Cardiac fibroblast (primary cell): ENCODE measurements at places on chromosomes 2 and 18.

DNA sequence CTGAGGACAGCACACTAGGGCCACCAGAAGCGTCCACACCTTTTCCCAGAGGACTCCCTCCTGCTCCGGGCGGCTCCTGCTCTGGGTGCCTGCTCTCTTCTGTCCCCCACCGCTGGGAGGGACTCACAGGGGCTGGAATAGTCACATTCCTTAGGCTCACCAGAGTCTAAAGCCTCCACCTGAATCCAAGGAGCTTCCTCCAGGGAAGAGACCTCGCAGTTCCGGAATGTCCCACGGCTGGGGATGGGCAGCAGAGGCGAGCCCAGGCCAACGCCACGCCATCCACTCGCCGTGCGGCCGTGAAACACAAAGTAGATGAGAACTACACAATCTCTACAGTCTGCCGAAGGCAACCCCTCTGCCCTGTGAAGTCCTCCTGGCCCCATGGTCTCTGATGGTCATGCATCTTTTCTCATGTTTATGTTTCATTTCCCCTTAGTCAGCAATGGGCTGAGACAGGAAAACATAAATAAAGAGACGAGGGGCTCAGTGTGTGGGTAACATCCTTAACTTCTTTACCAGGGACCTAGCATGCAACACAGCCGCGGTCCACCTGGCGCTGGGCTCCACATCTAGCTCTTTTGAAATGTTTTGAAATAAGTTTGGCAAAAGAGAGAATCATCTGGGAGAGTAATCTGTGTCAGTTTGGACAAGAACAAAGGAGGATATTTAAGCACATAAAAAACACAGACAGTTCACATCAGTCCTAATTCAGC lies 98.4 kb downstream of the PXDN start:
- DNase-seq = no peak

DNA sequence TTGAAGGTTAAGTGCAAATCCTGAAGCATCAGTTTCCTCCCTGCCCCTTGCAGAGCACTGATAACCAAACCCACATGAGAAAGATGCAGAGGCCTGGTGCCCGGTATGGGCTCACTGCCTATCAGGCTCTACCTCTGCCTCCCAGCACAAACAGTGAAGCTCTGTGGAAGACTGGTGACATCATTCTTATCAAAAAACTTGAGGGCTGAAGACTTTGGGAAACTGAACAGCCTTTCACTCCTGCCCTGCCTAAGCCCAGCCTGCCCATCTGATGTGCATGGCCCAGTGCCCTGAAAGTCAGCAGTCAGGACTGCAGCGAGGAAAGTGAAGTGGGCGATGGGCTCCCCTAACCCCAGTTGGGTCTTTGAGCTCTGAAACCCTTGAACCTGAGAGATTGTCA lies 174.8 kb upstream of the ARL4C start:
- no peak for DNase-seq

- DNase-seq = peak; percentile 19
These were observed 38.7 kb downstream of the ATP9B start for GRCh38 chr18:79107886-79108285.

GRCh38 chr18:47204908-47205522 lies 28.9 kb upstream of the IER3IP1 start:
- DNase-seq = peak; percentile 68

GRCh38 chr2:198717451-198717850 lies 740.3 kb downstream of the SATB2 start:
- DNase-seq = no peak

DNA sequence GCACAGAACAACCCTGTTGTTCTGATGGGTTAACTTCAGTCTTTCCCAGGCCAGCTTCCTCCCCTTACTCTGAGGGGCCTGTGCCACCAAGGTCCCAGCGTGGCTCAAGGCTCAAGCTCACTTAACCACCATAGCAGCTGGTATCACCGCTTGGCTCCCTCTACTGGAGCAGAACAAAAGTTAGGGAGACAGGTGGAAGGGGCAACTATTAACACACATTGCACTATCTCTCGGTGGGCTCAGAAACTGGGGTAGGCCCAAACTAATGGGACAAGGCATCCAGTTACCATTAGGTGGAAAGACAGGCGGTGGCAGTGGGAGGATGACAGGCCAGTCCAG lies 88.7 kb upstream of the ATL2 start:
- DNase-seq = peak; percentile 26

DNA sequence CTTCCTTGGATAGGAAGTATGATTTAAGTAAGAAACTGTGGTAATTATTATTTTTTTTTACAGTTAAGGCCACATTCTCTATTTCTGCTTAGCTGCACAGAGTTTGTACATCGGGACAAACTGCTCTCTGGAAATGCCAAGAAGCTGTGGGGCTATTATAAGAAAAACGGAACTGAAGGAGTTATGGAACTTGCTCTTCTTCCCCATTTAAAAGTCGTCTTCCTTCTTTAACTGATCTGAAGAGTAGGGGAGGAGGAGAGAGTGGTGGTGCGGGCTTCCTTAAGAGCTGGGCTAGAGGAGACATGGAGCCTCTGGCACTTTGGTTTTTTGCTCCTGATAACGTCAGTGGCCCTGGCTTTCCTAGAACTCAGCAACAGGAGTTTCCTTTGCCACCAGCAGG lies 54.4 kb downstream of the RAB31 start:
- no peak for DNase-seq

DNA sequence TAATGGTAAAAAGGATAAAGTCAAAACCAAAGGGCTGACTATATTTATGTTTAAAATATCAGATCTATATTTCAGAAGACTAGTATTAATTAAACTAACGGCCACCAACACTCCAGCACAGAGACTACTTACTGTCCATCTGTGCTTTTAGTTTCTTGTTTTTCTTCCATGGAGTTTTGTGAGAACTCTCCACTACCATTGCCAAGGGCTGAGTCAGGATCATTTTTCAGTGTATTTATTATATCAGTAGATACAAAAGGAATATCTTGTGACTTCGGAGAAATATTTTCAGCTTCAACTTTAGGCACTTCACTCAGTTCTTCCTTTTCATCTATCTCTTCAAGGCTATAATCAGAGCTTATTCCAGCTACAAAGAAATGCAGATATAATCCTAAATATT lies 79.1 kb upstream of the GRB14 start:
- DNase-seq = peak; percentile 15

- DNase-seq = no peak
These were observed 157.7 kb downstream of the HNMT start for GRCh38 chr2:138121666-138122661.

DNA sequence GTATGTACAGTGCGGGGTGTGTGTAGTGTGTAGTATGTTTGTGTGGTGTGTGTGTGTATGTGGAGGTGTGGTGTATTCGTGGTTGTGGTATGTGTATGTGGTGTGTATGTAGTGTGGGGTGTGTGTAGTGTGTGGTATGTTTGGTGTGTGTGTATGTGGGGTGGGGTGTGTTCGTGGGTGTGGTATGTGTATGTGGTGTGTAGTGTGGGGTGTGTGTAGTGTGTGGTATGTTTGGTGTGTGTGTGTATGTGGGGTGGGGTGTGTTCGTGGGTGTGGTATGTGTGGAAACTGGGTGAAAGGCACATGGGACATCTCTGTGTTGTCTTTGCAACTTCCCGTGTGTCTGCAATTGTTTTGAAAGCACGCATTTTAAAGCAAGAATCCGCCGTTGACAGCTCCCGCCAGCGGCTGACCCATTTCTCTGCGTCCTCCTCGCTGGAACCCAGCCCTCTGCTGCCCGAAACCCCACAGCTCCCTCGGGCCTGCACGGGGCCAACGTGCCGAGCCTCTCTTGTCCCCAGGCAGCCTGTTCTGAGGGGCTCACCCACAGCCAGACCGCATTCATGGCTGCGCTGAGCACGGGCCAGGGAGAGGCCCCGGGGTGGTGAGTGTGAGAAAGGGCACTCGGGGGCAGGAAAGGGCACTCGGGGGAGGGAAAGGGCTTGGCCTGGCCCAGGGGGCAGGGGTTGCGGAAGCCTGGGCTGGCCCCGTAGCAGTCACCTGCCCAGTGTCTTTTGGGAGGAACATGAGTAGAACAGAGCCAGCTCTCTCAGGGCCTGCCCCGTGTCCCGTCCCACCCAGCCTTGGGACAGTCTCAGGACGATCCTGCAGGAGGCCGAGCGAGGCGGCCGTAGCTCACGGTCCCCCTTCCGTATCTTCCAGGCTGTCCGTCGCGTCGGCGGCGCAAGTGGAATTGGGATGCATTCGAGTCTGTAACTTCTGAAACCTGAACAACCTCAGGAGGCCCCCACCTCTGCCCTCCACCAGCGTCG lies 61.4 kb downstream of the TWIST2 start:
- DNase-seq = peak; percentile 75

DNA sequence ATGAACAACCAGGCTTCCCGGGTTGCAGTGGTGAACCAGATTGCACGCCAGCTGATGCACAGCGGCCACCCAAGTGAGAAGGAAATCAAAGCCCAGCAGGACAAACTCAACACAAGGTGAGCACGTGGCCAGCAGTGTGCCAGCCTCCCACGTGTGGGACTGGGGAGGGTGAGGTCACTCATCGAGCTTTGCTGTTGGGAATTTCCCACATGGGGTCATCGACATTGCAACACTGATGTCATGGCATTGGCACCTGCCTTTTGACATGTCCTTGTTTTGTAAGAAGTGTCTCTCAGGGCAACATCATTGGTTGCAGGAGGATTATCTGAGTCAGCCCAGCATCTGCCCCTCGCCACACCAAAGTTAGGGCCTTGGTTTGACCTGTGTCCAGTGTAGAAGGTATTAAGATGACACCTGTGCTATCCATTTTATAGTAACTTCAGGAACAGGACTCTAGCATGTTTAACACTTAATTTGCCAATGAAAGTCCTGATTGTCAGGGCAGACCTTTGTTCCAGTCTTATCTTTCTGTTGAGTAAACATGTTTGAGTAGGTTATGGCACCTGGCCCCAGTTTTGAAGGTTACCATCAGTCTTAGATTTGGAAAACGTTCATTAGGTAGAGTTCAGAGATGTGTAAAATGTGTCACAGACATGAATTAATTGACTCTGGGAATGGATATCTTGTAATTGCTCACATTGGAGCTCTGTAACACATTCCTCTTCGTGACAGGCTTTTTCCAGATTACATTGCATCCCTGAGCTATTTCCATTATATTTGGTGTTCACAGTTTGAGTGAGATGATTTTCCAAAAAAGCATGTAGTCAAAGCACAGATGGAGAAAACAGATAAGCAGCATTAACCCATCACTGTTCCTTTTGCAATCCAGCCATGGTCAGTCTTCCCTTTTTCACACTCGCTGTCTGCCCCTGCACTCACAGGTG lies 93.3 kb upstream of the EML6 start:
- peak; percentile 97 for DNase-seq

- no peak for DNase-seq
These were observed 33.0 kb downstream of the CRACDL start for GRCh38 chr2:98903064-98903355.

DNA sequence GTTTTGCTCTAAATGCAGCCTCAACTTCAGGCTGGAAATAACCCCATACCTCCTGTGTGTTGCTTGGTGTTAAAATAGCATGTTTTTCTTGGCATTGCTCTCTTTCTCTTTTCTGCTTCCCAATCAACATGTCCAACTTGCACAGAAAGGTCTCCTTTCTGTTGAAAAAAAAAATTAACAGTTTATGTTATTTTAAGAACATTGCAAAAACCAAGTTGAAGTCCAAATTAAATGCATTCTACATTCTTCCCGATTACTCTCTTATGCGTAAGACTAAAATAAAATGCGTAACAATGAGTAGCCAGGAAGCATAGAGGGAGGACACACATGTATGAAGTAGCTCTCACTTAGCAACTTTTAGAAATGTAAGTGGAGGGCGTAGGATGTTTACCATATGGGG lies 1406.1 kb upstream of the NXPH2 start:
- peak; percentile 58 for DNase-seq

- DNase-seq = no peak
These were observed 309.0 kb upstream of the CDH2 start for GRCh38 chr18:28485918-28486317.

DNA sequence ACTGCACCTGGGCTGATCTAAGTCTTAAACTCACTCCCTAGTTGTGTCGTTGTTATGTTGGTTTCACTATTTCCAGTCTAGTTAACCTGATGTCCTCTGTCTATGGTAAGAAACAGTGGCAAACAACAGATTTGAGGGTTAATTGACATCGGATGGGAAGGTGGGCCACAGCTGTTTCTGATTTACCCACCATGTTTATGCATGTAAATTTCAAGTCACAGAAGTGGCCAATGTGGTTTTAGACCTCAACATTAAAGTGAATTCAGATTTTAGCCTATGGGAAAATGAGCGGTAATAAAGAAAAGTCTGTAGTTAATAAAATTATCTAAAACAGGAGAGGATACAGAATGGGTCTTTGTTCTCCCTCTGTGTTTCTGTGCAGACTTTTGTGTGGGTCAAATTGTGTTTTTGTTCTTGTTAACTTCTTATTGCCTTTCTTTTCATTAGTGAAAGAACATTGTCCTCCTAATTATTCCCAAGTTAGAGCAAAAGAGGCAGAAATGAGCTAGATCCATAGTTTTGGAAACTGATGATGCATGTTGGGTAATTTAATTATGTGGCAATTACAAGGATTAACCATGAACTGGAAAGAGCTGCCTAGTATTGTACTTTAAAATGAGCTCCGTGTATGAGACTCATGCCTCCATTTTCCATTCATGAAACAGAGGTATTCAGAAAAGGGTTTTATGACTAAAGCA lies 83.2 kb downstream of the LAMA3 start:
- no peak for DNase-seq

DNA sequence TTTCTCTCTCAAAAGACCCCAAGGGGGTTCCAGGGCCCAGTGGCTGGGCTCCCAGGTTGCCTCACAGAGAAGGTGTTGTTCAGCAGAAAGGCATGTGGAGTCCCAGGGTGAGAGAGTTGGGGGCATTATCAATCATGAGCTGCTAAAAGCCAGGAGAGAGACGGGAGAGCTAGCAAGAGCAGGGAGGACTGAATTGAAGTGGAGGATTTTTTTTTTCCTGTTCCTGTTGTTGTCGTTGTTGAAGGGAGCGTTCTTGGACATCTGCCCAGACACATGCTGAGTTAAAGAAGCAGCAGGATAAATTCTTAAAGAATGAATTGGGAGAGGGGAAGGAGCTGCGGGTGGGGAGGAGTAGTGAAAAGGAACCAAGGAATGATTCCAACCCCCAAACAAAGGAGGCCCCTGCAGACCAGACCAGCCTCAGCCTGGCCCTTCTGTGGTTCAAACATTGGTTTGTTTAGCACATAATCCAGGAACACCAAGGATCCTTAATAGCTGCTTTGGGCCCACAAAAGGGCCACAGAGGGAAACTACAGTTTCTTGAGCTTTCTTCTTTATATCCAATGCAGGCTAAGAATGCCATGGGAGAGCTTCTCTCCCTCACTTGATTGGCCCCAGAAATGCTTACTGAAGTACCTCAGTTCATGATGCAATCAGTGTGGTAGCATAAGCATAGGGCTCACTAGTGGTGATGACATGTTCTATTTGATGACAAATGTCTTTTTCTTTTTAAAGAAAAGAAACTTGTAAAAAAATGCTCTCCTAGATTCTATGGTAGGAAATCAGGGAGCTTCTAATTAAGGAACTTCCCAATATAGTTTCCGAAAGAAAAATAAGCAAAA lies 146.0 kb downstream of the SETBP1 start:
- DNase-seq = peak; percentile 93

DNA sequence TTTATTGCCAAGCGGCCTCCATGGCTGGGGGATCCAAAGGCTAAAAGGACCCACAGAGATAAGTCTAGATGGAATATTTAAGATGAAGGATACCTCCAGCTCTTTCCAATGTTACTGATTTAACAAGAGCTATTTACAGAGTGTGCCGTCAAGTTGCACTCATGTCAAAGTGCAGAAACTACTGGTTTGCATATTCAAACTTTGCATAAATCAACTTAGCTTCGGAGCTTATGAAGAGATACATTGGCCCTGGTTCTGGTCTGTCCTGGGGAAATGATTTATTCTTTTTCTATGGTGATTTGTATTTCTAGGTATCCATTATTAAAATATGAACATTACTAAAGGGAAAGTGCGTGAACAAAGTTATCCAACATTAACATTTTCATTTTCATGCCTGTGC lies 14.4 kb upstream of the MYO5B start:
- DNase-seq = no peak

- DNase-seq = peak; percentile 2
These were observed 209.4 kb upstream of the CXCR4 start for GRCh38 chr2:136327162-136327852.
